ENCODE measurements at places on chromosomes 7 and 10.

DNA sequence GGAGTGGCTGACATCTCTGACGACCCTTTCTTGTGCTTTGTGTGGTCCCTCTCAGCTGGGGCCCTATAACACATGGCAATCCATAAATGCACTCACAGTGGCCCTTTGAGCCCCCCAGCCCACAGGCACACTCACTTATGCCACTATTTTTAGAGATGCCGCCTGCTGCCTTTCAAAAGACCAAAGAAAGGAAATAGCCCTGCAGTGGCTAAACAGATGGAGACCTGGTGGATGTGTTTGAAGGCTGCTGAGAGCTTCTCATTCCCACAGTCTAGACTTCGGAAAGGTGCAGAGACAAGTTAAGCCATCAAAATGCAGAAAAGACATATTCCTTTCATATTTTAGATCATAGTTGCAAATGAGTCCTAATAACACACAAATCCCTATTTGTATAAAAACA, 42.0 kb upstream of the PDZD8 start:
- DNase-seq = no peak

GRCh38 chr10:108443636-108444035, 1279.1 kb upstream of the SORCS1 start:
- DNase-seq = no peak

DNA sequence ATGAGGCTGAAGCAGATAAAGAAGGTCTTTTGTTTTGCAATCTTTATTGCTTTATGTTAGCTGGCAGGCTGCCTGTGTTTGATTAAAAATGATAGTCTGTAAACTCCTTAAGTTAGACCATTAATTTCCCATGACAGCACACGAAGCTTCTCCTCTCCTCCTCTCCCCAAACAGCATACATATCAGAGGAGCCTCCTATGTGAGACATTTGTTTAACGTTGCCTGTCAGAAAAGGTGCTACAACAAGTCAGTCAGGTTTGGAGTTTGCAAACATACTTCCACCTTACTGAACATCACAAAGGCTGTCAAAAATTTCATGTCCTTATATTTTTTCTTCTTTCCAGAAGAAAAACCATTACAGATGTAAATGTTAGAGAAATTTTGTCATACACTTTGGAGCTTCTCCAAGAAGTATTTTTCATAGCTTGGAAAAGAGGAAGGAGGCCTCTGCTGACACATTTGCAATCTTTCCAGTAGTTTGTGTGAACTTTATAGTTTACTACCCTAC, 393.1 kb downstream of the EXOC4 start:
- peak; percentile 24 for DNase-seq

- no peak for DNase-seq
Measured at GRCh38 chr10:47114680-47115186, 185.3 kb upstream of the GDF10 start.

- DNase-seq = no peak
Measured at GRCh38 chr7:102872460-102872859, 40.3 kb upstream of the LRRC17 start.

GRCh38 chr7:8462309-8462708, 28.9 kb downstream of the NXPH1 start:
- no peak for DNase-seq

- DNase-seq = peak; percentile 75
Measured at GRCh38 chr10:30639946-30640786, 10.6 kb upstream of the LYZL2 start.

Data from hematopoietic multipotent progenitor cell treated with erythropoietin and hydrocortisone succinate and interleukin-3 and kit ligand, for 6 days (in vitro differentiated cells).